ENCODE measurements at places on chromosomes 1 and 21.

DNA sequence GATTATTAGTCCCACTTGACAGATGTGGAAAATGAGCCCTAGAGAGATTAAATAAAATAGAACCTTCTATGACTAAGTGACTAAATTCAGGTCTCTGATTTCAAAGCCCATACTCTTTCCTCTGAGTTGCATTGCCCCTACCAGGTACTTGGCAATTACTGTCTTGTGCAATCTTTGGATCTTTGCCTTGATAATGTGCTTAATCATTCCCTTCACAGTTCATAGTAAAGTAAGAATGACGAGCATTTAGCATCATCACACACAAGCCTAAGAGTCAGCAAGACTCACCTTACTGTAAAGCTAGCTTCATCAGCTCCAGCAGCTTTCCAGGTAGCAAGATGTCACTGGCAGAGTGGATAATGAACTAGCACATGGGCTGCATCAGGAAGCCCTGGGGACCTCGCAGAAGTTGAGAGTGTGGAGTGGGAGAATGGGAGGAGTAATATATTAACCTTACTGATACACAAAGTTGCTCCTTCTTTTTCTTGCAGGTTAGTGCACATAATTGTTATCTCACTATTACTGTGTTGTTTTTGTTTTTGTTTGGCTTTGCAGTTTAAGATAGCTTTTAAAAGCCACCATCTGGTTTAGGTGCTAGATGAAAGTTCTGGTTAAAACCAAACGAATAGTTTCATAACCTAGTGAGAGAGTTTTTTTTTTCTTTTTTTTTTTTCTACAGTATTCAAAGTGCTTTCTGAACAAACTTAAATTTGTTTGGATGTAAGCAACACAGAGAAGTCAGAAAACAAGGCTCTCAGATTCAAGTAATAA, 71.8 kb downstream of the PBX1 start:
- DNase-seq: no peak

DNA sequence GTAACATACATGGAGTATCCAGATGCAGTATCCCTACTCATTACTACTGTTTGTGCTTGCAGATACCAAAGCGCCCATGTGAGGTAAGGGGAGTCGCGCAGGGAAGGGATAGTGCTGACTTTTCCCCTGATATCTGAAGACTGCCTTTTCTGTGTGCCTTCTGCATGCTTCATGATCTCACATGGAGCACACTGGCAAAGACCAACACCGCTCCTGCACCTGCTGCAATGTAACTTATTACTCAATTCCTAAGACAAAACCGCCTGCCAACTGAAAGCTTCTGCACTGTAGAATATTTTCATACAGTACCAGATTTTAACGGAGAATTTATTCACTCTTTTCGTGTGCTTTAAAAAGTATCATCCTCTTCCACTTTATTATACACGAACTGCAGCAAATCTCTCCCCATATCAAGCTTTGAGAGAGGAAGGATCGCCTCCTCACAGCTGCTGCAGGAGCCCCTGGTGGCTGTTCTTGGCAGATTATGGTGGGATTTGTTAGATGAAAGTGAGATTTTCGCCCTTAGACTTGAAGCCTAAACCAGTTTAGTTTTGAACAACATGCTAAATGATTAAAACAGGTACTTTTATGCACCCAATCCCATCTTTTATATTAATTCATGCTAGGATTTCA, 99.1 kb downstream of the PTPN14 start:
- no peak for DNase-seq

- DNase-seq: no peak
Observed at GRCh38 chr21:42758721-42759593, 105.5 kb downstream of the PDE9A start.

GRCh38 chr1:85459290-85459689, 5.7 kb downstream of the DDAH1 start:
- no peak for DNase-seq

DNA sequence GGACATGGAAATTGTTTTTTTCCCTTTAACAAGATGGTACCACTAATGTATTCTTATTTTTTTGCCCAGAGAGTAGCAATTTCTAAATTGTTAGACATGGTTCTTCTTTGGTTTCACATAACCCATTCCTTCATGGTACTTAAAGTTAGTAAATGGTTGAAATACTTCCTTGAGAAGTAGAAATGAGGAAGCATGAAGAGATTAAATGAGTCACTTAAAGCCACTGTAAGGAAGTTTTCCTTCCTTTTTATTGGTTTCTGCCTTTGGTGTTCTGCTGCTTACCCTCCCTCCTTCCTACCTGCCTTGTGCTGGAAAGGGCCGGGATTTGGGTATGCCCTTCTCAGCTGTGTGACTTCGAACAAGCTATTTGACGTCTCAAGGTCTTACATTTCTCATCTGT, 101.0 kb downstream of the KIF26B start:
- DNase-seq: no peak

DNA sequence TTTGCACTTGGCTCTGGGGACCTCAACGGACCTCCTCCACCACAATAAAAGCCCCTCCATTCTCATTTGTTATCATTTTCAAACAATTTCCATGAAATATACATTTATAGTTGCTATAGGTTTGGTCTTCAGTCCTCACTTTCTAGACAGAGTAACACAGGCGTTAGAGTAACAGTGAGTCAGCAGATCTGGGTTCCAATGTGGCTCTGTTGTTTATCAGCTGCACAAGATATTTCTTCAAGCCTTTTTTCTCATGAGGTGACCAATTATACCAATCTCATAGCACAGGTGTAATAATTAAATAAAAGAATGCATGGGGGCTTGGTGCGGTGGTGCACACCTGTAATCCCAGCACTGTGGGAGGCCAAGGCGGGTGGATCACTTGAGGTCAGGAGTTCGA, 32.8 kb upstream of the PSMB2 start:
- no peak for DNase-seq
